ENCODE measurements at places on chromosomes 12 and 14.

- no peak for DNase-seq
Observed at GRCh38 chr12:107594995-107595394, 90.6 kb upstream of the PWP1 start.

GRCh38 chr12:43015090-43015737, 425.7 kb upstream of the PRICKLE1 start:
- no peak for DNase-seq

DNA sequence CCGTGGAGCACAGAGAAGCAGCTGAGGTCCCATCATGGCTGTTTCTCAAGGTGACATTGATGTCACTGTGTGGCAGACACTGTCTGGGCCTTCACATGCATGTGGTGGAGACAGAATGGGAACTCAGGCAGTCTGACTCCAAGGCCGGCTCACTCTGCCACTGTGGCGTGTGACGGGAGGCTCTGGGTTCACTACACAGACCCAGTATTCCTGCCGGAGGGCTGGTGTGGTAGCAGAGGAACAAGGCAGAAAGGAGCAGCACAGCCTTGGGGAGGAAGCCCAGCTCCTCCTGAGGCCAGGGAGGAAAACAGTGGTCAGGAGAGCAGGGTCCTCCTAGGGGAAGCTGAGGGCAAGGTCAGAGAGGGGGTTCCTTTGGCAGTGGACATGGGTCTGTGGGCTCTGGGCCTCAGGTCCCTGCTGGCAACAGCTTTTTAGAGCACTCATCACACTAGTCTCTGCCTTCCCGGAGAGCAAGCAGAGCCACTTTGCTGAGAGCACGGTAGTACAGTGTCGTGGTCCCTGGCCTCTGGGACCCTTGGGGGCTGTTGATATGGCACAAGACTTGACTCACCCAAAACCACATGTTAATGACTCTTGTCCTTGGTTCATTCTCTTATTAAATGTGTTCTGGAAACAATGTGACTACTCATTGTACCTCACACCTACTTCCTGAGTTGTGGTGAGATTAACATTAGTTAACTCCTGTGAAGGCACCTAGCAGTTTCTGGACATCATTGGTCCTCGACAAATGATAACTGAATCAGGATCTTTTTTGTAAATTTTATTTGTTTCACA, 21.3 kb downstream of the DCAF4 start:
- DNase-seq: no peak

GRCh38 chr12:130049666-130050065, 112.6 kb upstream of the FZD10 start:
- no peak for DNase-seq

DNA sequence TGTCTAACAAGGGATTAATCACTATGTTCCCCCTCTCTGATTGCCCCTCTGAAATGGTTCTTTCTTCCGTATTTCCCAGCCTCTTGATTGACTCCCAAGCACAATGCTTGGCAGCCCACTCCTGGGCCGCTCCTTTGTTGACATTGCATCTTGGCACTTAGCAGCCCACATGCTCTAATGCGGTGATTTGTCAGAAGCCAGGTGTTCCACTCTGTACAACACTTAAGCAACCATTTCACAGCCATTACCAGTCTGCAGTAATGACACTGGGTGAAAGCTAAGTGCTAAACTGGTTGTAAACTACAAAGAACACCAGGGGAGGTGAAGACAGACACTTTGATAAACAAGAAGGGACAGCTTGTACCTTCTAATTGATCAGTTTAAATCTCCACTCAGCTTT, 353.5 kb downstream of the TMEM132D start:
- no peak for DNase-seq

GRCh38 chr14:64654901-64655300, 49.3 kb upstream of the PLEKHG3 start:
- DNase-seq: no peak

GRCh38 chr12:120006258-120006975, 17.4 kb downstream of the BICDL1 start:
- no peak for DNase-seq

DNA sequence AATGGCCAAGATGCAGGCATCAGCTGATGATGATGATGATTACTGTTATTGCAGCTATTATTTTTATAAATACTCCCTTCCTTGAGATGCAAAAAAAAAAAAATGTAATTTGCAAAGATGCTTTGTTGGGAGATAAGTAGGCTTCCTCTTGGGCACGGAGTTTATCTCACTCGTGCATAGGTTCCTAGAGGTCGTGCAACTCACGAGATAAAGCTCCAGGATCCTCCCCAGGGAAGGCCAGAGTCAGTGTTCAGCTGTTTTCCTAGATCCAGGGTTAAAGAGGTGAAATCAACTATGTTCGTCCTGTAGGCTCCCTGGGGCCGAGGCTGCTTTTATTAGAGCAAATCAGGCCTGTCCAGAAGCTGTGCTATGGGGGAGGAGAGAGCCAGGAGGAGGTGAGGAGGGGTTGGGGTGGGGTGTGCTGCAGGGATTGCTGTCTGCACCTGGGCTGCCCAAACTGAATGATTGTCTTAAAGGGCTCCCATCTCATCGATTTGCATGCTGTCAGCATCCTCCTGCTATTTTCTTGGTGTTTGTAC, 270.3 kb downstream of the NRXN3 start:
- no peak for DNase-seq

GRCh38 chr12:124796303-124796960, 67.2 kb downstream of the SCARB1 start:
- DNase-seq: no peak

DNA sequence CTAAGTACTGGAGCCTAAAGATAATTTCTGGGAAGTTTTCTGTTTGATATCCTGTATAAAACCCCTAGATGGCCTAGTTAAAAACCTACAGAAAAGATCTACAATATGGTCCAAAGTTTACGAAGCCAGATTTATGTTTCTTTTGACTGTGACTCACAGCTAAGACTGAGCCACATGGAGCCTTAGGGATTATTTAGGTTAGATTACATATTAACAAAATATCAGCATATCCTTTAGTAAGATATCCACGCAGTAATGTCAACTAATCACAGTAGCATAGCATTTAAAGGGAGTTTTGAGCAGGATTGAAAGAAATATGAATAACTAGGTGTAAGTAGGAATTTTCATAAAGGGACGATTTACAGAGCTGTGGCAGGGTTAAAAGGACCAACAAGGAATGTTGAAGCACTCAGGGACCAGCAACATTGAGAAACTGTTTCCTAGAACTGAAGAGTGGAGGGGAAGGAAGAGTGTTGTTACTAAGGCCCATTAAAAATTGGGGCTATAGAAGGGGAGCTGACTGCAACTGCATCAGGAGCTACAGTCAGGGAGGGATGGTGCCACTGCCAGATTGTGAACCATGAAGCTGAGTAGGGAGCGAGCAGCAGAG, 155.5 kb downstream of the DACT1 start:
- no peak for DNase-seq

GRCh38 chr14:61197416-61197815, 83.7 kb downstream of the TMEM30B start:
- DNase-seq: no peak

DNA sequence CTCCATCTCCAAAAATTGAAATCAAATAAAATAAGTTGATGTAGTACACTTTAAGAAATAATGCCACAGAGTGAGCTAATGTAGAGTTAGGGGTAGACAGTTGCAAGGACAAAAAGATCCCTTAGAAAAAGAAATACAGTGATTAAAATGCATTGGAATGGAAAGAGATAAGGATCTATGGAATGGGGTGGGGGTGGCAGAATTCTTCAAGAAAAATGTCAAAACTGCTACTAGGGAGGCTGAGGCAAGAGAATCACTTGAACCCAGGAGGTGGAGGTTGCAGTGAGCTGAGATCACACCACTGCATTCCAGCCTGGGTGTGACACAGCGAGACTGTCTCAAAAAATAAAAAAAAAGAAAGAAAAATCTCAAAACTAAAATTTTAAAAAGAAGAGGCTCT, 6.5 kb downstream of the OLR1 start:
- no peak for DNase-seq

DNA sequence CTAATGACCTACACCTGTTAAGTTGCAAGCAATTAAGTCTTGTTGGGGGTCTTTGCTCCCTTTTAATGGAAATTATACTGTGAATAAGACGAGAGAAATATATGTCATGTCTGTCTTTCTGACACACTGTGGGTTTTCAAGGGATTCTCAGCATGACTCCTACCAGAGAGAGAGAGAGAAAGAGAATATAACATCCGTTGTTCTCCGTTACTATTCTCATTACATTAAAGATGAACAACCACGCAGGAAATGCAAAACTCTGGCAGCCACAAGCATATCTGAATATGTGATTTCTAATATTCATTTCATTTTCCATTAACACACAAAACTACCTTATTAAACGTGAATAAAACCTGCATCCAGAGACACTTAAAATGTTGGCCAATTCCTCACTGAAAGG, 67.3 kb upstream of the EGLN3 start:
- DNase-seq: no peak

GRCh38 chr14:26191123-26191522, 406.7 kb downstream of the NOVA1 start:
- no peak for DNase-seq

DNA sequence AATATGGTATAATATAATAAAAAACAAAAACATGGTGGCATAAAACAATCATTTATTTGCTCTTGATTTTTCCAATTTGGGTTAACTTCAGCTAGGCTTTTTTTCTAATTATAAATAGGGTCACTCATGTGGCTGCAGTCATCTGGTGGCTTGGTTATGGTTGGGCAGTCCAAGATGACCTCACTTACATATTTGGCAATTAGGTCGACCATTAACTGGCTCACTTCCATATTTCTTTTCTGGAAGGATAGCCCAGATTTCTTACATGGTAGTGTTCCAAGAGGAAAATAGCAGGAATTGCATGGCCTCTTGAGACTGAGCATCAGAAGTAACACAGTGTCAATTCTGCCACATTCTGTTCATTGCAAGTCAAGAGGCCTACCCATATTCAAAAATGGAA, 153.4 kb downstream of the FUT8 start:
- DNase-seq: no peak

- DNase-seq: no peak
Observed at GRCh38 chr12:14048941-14049545, 67.6 kb upstream of the GRIN2B start.

DNA sequence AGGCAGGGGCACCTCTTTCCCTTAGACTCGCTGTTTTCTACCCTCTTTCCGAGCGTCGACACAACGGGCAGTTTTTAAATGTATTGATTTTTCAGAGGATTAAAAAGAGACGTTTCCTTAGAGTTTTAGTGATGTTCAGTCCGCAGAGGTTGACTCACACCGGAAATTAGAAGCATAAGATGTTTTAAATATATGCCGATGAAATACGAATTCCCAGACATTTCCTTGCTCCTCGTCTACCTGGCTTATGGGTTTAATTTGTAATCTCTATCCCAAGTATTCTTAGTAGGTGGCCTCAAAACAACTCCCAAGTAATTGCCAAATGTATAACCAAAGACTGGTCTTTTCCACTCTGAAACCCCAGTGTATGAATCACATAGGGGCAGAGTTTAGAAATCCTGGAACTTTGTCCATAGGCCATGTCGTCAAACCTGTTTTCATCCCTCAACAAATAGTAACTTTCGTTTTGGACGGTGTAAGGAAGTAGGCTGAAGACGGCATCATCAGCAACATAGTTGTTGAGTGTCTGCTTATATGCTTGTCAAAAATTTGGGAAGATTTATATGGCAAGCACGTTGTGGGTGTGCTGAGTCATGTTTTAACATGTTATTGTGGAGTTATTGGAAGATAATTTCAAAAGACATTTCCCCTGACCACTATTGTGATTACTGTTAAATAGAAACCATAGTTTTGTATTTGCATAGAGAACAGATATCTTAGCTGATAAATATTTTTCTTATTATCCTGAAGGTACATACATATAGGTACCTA, 824 bp downstream of the TBK1 start:
- DNase-seq: no peak

DNA sequence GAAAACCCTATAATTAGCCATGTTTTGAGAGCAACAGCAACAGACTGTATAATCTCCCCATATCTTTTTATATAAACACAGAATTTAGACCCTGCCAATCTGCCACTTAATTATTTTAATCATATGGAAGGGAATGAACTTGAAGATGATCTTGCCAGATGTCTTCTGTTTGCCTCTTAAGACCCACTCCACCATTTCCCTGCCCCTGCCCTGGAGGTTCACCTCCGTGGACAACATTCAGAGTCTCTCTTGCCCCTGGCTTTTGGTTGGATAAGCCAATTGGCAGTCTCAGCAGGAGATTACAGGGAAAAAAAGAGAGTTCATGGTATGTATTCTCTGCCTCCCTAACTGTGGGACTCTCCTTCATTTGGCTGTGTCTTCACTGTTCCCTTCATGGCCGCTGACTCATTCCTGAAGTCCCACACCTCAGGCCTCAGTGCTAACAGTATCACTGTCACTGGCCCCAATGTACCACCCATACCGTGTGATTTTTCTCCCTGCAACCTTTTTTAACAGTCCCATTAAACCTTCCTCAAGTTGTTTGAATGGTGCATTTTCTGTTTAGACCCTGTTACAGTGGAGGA, 184.8 kb downstream of the PIK3C2G start:
- DNase-seq: no peak

- no peak for DNase-seq
Observed at GRCh38 chr12:91133871-91134270, 22.6 kb upstream of the LUM start.

DNA sequence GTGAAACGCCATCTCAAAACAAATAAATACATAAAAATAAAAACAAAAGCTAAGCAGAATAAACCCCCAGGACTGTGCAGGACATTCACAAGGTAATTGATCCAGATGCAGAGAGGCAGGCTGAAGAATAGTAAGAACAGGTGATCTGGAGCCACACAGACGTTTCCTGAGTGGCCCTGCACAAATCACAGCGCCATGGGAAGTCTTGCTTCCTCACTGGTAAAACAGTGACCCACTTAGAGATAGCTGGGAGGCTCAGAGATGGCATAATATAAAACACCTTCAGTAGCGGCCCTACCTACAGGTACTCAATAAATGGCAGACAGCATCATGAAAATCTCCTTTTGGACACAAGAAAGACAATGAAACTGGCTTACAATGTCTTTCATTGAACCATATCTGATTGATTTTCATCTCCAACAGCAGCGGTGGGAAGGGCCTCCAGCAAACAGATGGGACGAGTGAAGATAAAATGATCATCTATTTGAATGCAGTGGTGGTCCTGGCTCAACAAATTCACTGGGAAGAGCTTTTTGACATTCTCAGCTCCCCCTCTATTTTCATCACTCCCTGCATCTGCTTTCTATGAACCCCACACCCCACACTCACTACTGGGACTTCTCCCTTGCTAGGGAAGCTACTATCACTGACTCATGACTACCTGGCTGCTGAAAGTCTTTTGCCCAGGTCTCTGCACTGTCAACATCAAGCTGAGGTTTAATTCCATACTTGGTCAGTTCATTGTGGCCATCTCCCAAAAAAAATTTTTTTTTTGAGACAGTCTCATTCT, 63.9 kb downstream of the FOXN3 start:
- DNase-seq: no peak

DNA sequence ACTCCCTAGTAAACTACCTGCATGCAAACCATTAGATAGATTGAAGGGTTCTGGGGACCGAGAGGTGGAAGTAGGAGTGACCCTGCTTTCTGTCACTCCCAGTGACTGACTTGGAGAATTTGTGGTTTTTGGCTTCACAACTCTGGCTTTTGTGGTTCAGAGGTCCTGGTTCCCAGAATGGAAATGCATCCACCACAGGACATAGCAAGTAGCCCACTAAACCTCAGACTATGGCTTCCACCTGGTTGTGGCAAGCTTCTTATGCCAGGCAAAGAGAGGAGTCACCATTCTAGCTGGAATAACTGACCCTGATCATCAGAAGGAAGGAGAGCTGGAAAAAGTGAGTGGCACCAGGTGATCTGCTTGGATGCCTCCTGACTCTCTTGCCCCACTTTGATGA, 162.4 kb upstream of the TMEM260 start:
- no peak for DNase-seq

GRCh38 chr12:110826592-110827200, 20.1 kb upstream of the CCDC63 start:
- DNase-seq: peak; percentile 65

Measured in activated CD4-positive, CD25-positive, alpha-beta regulatory T cell (primary cell).